ENCODE measurements at places on chromosomes 5 and 9. TPM values are rescaled to one million over a fixed set of nuclear protein-coding genes. Genes with fewer than 3 reads are reported as not detected.

DNA sequence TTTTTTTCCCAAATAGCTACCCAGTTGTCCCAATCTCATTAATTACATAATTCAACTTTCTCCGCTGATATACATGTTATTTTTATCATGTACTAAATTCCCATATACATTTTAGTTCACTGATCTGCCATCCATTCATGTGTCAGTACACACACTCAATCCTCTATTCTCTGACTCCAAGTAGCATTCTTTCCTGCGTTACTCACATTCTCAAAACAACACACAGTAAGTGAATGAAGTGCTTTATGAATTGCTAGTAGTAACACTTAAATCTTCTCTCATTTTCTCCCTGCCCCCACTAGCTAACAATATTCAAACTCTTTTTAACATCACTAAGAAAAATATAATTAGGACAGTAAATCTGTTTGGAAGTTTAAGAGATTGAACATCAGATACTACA, 8.9 kb downstream of the ZNF366 start:
- no peak for DNase-seq

GRCh38 chr5:131198625-131199024, 27.9 kb downstream of the LYRM7 start:
- no peak for DNase-seq

DNA sequence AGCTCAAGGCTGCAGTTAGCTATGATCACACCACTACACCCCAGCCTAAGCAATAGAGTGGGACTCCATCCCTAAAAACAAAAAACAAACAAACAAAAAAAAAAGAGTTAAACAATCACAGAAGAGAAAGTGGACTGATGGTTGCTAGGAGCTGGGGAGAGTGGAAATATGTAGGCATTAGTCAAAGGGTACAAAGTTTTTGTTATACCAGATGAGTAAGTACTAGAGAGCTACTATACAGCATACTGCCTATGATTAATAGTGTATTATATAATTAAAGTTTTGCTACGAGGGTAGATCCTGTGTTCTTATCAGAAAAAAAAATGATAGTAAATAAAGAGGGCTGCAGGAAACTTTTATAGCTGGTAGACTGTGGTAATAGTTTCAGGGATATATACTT, 538.6 kb downstream of the ELAVL2 start:
- no peak for DNase-seq

DNA sequence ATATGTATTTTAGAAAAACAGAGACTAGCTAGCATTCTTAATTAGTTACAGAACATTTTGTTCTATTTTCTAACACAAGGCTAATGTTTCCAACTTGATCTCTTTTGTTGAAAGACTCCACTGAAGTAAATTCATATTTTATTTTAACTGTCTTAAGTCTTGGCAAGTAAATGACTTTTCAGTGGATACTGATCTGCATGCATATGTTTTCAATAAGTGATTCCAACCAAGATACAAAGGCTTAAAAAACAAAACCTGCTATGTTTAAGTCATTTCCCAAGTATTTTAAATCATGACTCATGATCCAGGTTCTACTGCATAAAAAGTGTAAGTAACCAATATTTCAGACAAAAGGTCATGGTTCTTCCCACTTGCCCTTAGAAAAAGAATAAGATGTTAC, 5.7 kb downstream of the CDO1 start:
- DNase-seq, result no peak

SPATA6L gene
- total RNA-seq, result 1.6 TPM

- no peak for DNase-seq
These were observed 224.1 kb downstream of the ESM1 start for GRCh38 chr5:54761213-54761701.

SPATA9 gene
- 0.28 TPM for total RNA-seq

DNA sequence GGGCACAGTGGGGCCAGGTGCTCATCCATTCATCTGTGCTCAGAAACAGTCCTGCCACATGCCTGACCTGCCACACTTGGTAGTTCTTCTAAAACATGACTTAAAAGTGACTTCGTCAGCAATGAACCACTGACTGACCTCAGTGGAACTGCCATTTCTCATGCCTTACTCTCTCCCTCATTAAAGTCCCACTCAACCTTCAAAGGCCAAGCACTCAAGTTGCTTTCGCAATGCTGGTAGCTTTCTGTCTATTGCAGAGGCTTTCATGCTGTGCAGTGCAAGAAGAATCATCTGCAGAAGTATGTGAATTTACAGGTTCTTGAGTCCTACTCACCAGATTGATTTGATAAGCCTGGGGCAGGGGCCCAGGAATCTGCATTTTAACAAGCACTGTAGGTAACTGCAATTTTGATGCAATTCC, 23.9 kb downstream of the B4GALT1 start:
- no peak for DNase-seq

GRCh38 chr9:70318002-70318401, 59.2 kb downstream of the SMC5 start:
- DNase-seq, result no peak

PDE6A gene
- total RNA-seq, result not detected

Data from liver (tissue), 10 donors.